ENCODE measurements at places on chromosomes 3 and 15.

DNA sequence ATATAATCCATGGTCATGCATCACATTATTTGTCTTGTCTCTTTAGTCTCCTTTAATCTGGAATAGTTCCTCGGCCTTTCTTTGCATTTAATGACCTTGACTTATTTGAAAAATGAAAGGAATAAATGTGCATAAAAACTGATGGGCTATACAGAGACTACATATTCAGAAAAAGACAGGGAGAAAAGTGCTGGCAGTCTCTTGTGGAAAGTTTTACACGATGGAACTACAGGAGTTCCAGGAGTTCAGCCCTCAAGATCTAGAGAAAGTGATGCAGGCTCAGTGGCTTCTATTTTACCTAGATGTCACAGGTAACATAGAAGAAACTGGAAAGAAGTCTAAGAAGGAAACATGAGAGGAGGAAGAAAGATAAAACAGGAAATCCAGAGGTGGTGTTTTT lies 7.6 kb upstream of the ABTB1 start:
- DNase-seq: no peak

GRCh38 chr3:45932112-45932511 lies 11.2 kb upstream of the CXCR6 start:
- DNase-seq: no peak

- no peak for DNase-seq
Observed at GRCh38 chr15:68218331-68218730, 11.2 kb downstream of the CLN6 start.

GRCh38 chr3:107727102-107727501 lies 204.3 kb downstream of the BBX start:
- DNase-seq: no peak

DNA sequence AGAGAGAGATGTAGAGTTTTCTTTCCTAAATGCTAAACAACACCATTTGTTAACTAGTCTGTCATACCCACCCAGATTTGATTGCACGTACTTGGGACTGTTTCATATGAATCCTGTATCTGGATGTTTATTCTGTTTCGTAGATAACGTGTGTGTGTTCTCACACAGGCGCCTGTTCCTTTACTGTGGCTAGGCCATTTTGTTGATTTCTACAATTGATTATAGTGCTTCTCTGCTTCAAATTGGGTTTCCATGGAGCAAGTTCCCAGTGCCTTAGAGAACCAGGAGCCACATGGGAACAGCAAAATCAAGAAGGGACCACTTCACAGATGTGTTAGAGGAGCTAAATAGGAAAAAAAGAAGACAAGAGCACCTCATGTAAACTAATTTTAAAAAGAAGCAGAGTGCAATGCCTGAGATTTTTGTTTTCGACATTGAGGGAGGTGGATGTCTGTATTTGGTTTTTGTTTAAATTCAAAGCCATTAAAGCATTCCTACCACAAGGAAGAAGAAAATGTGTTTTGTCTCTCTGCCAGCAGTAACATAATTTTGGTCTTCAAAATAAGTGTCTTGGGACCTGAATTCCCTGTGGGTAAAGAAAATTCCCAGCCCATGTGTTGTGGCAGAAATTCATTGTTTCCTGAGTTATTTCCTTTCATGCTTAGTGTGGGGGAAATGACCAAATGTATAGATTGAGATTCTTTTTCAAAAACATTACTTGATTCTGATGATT lies 424.0 kb upstream of the C2CD4B start:
- peak; percentile 20 for DNase-seq

- peak; percentile 71 for DNase-seq
Observed at GRCh38 chr3:136862617-136863322, 762 bp downstream of the NCK1 start.

DNA sequence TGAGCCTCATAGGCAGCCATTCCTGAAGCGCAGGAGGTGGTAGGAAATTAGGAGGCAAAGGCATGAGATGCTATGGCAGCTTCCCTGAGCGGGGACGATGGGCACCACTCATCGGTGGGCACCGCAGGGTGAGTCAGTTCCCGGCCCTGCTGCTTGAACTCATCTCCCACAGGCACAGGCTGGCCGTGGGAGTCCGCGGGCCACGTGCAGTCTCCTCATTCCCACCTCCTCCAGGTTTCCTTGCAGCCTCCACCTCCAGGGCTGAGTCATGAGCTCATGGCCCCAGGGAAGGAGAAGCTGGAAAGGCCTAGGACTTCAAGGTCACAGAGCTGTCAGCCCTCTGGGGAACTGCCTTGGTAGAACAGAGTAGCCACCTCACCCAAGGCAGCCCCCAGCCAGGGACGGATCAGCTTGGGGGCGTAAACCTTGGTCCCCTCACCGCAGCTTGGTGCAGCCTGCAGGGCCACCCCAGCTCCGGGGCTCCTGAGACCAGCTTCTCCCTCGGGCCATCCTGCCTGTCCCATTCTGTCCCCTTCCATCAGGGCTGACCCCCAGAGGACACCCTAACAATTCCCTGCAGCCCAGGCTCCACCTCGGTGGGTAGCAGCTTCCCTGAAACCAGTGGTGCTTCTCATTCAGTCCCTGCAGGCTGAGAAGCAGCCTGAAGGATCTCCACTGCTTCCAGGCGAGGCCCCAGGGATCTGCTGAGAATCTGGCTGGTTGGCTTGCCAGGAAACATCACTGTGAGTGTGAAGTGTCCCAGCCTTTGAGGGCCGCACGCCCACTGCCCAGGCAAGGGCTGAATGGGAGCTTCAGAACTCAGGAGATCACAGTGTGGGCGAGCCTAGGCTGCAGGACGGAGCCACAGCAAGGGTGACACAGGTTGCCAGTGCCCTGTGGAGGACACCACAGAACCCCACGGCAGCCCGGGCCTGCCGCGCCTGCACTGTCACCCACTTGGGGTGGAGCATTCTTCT lies 150.7 kb upstream of the MEF2A start:
- DNase-seq: no peak

DNA sequence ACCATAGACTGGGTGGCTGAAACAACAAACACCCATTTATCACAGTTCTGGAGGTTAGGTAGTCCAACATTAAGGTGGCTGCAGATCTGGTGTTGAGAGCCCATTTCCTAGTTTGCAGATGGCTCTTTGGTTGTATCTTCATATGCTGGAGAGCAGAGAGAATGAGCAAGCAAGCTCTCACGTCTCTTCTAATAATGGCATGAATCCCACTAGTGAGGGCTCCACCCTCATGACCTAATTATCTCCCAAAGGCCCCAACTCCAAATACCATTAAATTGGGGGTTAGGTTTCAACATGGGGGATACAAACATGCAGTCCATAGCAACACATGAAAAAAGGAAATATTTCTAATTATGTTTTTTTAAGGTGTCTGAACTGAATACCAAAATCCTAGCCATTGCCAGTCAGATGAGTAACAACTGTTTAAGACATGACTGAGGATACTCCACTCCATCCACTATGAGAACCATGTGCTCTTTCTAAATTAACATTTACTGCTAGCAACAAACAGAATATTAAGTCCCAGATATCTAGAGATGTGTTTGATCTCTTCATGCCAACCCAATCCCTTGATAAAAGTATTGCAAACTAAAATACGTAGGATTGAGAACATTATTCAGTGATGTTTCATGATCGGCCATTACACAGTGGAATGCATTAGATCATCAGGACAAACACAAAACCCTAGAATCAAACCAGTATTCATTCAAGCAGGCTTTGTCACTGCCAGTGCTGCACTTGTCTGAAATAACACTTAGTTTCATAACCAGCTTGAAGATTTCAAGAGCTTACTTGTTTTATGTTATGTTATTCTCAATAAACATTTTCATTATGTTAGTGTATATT lies 340.3 kb downstream of the SLC9A9 start:
- DNase-seq: no peak

DNA sequence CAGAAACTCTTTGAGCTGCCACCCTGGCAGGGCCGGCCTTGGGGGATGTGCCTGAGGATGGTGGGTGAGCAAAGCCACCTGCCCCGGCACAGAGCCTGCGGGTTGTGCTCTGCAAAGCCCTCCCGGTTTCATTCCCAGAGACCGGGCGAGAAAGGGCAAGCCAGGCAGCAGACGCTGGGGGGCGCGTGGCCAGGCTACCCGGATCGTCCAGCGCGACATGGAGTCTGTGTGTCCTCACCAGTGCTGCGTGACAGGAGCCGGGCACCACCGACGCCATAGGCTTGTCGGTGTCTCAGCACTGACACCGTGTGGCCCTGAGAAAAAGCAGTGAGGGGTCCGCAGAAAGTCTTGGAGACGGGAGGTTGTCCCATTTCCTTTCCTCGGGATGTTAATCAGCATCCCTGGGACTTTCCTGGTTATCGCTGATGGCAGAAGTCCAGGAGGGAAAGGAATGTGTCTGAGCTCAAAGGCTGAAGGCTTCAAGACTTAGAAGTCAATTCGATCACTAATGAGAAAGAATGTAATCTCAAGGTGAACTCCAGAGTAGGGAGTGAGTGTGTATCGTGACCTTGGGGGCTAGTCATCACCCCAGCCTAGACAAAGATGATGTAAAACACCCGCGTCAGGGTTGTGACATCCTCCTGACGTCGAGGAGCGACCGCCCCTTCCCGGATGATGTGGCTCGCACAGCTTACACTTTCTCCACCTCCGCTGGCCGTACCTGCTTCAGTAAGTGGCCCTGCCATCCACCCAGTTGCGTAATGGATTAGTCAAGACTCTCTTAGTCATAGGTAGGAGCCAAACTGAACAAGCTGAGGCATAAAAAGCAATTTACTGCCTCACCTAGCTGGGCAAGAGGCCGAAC lies 36.3 kb upstream of the PLA2G4E start:
- DNase-seq: peak; percentile 91

- no peak for DNase-seq
Observed at GRCh38 chr15:32861761-32862160, 144.0 kb downstream of the GREM1 start.

DNA sequence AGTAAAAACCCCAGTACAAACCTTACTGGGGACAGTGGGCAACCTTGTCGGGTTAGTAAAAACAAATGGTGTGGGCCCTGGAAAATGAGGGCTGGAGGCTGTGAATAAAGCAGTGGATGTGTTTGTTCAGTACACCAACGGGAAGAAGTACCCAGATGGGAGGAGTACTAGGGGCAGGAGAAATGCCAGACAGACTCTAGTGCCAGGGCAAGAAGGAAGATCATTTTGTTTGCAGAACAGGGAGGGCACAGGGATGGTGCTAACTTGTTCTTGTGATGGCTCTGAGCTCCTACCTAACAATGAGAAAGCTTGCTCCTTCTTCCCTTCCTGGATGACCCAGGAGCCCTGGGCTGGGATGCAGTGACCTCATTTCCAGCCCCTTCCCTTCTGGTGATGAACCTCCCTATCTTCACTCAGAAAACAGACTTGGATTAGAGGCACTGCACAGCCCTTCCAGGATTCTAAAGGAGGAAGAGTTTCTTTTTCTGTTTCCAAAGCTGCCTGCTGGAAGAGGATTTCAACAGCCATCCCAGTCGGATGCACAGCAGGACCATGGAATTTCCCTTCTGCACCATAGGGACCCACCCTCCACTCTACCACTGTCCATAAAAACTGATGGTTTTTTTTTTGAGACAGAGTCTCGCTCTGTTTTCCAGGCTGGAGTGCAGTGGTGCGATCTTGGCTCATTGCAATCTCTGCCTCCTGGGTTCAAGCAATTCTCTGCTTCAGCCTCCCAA lies 6.1 kb downstream of the RASSF1 start:
- DNase-seq: peak; percentile 67

- no peak for DNase-seq
Observed at GRCh38 chr3:49298511-49298910, 21.5 kb upstream of the C3orf62 start.

- no peak for DNase-seq
Observed at GRCh38 chr3:55042591-55042990, 114.7 kb upstream of the LRTM1 start.

DNA sequence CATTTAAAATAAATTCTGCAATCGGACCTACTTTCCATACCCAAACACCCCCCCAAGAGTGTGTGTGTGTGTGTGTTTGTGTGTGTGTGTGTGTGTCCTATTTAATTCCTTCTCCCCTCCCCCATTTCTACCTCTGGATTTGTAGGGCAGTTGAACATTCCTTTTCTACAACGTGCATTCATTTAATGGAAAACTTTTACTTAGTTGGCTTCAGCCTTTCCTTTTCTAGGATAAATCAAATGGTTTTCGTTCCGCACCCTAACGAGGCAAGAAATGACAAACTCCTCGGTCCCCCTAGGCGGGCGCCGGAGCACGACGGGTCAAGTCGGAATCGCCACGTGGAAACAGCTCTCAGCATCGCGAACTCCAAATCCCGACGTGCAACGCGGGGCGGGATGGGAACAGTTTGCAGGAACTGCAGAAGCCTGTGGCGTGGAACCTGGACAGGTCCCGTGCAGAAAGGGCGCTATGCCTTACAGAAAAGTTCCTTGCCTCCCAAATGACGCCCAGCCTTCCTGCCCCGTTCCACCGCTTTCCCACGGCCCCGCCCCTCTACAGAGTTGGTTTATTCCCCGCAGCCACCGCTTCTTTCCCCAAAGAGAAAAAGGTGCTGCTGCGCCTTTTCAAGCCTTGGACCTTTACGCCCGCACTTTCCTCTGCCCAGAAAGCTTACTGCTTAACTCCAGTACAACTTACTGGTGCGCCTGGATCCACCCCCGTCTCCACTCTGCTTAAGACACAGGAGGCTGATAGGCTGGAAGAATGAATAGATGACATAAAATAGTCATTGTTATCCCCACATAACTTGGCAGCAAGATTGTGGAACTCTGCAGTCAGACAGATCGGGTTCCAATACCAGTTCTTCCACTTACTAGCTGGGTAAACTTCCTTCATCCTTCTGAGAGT lies 1.1 kb upstream of the EIF2B5 start:
- DNase-seq: peak; percentile 85

GRCh38 chr15:68608206-68608843 lies 29.5 kb downstream of the CORO2B start:
- DNase-seq: peak; percentile 57

GRCh38 chr3:152155246-152156020 lies 113.3 kb upstream of the MBNL1 start:
- DNase-seq: no peak

DNA sequence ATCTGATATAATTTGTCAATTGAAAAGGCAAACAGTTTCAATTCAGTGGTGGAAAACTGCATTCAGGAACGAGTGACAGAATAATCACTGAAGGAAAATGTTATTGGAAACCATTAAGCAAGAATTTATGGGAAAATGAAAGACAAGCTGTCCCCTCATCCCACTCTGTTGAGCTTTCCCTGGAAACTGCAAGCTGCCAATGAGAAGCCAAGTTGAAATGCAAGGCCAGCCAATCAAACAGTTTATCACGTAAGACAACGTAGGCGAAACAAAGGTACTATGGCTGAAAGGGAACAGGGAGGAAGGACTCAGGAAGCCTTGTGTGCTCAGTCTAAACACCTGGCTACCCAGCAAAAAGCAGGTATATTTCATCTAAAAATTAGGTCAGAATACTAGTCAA lies 187.9 kb upstream of the ATP10A start:
- no peak for DNase-seq

- DNase-seq: peak; percentile 71
Observed at GRCh38 chr15:98881526-98882520, 125.8 kb downstream of the PGPEP1L start.

DNA sequence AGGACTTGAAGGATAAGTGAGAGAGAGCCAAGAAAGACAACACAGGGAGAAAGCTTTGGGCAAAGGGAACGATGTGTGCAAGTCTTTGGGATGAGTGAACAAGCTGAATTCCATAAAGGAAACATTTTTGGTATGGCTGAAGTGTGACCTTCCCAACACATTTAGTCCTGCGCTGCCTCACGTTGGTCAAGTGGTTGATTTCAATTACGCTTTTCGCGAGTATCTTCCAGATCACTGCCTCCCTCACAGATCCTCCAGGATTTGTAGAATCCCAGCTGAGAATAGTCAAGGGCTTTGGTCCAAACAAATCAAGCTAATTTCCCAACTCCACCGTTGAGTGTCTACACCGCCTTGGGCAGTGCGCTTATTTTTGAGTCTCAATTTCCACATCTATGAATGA lies 338.4 kb upstream of the ADAMTS9 start:
- DNase-seq: no peak

- DNase-seq: no peak
Observed at GRCh38 chr15:48394970-48395369, 63.7 kb downstream of the DUT start.
